Effector CD8-positive, alpha-beta T cell (primary cell): ENCODE measurements at places on chromosomes 3 and 15.

DNA sequence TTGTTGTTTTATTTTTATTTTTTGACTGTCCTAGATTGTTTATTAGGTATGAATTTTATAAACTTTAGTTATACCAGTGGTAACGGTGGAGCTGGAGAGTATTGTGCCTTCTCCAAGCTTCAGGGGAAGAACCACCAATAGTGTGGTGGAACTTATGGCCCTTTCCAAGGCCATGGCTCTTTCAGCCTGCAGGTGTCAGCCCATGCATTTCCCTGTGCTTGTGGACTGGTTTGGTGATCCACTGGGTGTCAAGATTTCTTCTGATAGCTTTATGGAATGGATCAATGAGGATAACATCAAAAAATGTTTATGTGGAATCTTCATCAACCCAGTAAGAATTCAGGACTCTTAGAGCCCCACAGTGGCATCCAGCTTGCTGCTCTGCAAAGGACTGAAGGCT is 19.2 kb upstream of the SCAMP5 start:
- no peak for DNase-seq

DNA sequence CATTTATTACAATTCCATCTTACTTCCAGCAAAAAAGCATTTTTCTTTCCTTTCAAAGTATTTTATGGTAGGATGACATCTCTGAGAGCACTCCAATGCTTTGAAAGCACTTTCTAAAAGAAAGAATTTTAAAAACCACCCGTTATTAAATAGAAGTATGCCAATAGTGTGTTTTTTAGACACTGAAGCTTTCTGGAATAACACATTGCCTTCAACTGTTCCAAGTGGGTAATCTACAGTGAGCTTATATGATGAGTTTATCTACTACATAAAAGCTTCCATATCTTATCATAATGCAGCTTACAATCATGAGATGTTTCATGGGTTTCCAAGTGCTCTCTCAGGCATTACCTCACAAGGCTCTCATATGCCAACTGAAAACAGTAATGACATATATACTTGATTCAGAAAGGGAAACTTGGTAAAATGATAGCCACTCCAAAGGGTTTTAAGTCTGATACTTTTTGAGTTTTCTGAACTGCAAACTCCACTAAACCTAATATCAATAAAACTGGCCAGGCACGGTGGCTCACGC is 14.1 kb downstream of the CMTM6 start:
- DNase-seq = no peak

GRCh38 chr15:81728726-81729125 is 317.1 kb downstream of the MEX3B start:
- no peak for DNase-seq

GRCh38 chr3:10398341-10398740 is 77.4 kb upstream of the SEC13 start:
- no peak for DNase-seq

DNA sequence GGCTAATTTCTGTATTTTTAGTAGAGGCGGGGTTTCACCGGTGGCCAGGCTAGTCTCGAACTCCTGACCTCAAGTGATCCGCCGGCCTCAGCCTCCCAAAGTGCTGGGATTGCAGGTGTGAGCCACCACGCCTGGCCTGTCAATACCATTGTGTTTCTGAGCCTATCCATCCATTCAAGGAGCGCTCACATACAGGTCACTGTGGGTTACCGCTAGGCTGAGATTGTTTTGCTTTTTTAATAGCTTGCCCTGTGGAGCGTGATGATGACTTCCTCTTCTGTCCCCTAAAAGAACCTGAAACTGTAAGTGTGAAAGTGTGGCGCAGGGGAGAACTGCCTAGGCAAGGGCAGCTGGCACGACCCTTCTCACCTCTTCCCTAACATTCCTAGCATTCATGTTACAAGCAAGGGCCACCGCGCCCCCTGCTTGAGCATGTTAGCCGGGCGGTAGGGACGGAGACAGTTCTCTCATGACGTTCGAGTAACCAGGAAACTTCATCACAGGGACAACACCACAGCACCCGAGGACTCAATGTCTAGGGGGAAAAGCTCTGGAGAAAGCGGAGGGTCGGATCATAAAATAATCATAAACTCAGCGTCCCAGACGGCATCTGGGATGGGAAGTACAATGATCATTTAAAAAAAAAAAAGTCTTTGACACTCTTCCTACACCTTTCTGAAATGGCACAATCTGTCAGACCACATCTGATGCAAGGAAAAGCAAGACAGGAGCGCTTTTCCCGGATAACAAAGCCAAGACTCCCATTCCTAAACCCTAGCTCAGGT is 790 bp downstream of the LAMP3 start:
- DNase-seq = no peak

GRCh38 chr3:160768031-160768430 is 12.0 kb downstream of the PPM1L start:
- no peak for DNase-seq

DNA sequence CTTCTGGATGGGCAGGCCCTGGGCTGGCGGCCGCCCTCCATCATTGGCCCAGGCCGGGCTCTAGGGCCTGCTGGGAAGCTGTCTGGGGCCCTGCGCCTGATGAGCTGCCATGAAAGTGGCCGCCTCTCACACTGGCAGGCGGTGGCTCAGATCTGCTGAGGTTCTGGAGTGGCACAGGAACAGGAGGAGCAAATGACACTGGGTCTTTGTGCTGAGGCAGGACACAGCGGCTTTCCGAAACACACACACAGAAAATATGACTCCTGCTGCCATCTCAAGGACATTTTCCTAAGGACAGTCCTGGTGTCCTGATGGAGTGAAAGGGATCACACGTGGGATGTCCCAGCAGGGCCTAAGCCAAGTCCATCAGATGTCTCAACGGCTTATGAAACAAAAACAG is 103.5 kb downstream of the NUP210 start:
- DNase-seq = no peak

DNA sequence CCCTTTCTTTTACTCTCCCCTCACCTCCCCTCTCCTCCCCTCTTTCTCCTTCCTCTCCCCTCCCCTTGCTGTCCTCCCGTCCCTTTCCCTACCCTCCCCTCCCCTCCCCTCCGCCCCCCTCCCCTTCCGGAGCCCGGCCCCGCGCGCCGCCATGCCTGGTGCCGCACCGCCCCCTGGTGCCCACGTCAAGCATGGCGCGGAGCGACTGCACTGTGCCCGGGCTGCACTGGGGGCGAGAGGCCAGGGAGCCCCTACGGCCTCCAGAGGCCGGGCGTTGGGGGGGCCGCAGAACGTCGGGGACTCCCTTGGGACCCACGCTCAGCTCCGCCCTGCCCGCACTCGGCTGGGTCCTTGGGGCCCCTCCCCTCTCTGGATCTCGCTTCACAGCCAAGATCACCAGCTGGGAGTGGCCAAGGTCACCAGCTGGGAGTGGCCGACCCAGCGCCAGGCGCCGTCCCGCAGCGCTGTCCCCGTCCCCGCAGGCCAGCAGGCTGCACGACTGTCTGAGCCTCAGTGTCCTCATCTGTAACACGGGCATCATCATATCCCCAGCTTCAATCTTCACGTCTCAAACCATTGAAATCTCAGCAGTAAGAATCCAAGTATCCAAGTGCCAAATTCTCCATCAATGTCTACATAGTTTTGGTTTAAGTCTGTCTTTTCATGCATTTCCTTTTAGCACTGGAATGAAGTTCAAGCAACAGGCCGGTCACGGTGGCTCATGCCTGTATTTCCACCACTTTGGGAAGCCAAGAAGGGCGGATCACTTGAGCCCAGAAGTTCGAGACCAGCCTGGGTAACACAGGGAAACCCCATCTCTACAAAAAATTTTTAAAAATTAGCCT is 42.5 kb downstream of the TPRA1 start:
- peak; percentile 62 for DNase-seq

- DNase-seq = no peak
Measured at GRCh38 chr15:85412066-85412465, 31.7 kb downstream of the AKAP13 start.

GRCh38 chr3:151075869-151076562 is 9.4 kb upstream of the MED12L start:
- no peak for DNase-seq

- peak; percentile 50 for DNase-seq
Measured at GRCh38 chr15:68783226-68784058, 37.3 kb downstream of the ANP32A start.

GRCh38 chr15:63364399-63365272 is 17.0 kb downstream of the CA12 start:
- no peak for DNase-seq

GRCh38 chr15:75758071-75758872 is 45.6 kb upstream of the CSPG4 start:
- DNase-seq = peak; percentile 55

DNA sequence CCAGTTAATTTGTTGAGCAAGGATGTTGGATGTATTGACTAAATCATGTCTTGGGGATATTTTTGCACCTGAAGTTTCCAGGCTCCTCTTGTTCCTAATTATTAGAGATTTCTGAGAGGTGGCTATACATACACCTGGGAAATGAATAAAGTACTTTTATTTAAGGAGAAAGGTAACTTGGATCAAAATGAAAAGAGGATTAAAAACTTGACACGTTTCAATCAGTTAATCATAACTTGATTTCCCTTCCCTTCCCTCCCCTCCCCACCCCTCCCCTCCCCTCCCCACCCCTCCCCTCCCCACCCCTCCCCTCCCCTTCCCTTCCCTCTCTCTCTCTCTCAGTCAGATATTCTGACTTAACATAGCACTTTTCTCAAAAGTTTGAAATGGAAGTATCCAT is 126.3 kb downstream of the KCNH8 start:
- DNase-seq = no peak

DNA sequence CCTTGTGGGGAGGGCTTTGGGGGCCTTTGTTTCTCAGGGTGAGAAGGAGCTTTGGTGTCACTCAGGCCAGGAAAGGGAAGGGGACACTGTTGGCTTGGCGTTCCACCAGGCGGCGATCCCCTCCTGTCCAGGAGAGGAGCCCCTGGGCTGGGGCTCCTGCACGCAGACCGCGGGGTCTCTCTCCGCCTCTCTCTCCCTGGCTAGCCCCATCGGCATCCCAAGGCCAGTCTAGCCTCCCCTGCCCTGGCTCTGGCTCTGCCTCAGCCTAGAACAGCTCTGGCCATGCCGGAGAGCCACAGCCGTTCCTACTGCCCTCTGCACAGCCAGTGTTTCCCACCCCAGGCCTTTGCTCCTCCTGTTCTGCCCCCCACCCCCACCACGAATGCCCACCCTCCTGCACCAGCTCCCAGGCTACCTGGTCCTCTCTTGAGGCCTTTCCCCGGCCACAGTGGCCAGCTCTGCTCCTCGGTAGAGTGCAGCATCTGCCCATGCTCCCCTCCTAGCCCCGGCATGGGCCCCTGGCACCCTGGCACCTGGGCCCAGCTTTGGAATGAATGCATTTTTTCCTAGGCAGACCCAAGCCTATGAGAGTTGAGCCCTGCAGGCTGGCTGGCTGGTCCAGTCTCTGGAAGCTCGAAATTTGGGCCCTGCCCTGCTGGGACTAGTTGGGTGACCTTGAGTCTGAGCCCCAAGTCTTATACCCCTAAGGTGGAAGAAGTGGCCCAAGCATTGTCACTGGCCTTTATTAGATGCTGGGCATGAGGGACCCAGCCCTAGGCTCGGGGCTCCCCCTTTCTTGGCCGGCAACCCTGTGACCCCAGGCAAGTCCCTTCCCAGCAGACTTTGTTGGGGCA is 2.4 kb downstream of the PLXNA1 start:
- DNase-seq = no peak

GRCh38 chr3:23836536-23837230 is 30.9 kb downstream of the UBE2E1 start:
- DNase-seq = no peak

DNA sequence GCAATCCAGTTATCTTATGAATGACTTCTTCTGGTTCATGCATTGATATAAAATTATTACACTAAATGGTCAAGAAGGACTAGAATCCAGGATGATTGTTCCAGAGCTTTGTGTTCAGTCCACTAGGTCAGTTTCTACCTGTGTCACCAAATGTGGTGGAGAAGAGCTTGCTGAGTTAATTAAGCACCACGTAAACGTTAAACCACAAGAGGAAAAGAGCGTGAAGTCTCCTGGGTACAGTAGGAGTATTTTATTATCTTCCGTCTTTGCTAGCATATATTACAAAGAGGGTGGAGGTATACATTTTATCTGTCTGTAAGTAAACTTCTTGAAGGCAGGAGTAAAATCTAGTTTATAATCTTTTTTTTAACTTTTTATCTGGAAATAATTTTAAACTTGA is 23.5 kb downstream of the CHP1 start:
- DNase-seq = no peak

GRCh38 chr3:156615592-156616173 is 58.7 kb upstream of the TIPARP start:
- no peak for DNase-seq

GRCh38 chr3:107690522-107691138 is 167.9 kb downstream of the BBX start:
- no peak for DNase-seq

- no peak for DNase-seq
Measured at GRCh38 chr3:8557298-8557697, 55.7 kb downstream of the LMCD1 start.

DNA sequence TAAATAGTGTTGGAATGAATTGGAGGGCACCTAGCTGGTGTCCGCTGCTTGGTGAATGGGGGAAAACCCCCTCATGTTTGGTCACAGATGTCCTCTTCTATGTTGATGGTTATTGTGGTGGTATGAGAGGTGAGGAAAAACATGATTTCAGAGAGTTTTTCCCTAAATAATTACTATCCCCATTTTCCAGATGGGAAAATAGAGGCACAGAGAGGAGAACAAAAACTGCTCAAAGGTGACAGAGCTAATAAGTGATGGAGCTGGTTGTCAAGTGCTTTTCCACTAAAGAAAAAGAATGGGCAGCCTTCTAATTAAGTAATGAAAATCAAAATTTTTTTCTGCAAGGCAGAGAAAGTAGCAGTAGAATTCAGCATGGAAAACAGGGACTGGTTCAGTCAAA is 30.2 kb upstream of the CFAP161 start:
- DNase-seq = no peak

DNA sequence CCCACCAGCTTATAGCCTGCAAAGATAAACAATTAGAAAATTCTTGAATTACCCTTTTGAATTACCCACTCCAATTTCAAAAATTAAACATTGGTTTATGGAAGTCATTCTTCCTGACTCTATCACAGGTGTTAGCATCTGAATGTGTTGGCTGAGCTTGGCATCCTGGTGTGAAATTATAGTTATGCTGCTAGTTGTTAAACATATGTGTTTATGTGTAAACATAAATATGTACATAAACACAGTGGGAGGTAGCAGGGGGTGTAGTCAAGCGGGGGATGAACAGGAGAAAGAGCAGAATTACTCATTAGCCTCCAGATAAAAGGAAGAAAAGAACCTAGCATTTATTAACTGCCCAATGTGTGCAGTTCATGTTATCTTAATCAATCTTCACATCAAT is 530.2 kb downstream of the MCTP2 start:
- DNase-seq = no peak

DNA sequence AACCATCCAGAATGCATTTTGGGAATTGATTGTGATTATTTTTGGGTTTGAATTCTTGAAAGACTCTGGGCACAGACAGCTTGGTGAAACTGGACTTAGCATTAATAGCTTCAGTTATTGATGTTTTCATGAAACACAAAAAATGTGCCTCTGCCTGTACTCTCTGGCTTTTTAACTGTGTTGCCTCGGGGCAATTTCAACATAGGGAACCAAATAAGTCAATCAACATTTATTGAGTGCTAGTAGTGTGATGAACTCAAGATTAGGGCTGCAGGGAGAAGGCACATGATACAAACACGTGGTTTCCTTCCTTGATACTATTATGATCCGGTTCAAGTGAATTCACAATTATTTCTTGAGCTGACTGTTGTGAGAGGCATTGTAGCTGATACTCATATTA is 50.8 kb downstream of the UNC13C start:
- no peak for DNase-seq

- DNase-seq = no peak
Measured at GRCh38 chr3:174957081-174957480, 97.9 kb downstream of the NAALADL2 start.
